Globus pallidus (tissue), 1 donor: ENCODE measurements at places on chromosomes 11 and 22.

GRCh38 chr11:106202935-106203620 is 125.6 kb downstream of the AASDHPPT start:
- no peak for DNase-seq

DNA sequence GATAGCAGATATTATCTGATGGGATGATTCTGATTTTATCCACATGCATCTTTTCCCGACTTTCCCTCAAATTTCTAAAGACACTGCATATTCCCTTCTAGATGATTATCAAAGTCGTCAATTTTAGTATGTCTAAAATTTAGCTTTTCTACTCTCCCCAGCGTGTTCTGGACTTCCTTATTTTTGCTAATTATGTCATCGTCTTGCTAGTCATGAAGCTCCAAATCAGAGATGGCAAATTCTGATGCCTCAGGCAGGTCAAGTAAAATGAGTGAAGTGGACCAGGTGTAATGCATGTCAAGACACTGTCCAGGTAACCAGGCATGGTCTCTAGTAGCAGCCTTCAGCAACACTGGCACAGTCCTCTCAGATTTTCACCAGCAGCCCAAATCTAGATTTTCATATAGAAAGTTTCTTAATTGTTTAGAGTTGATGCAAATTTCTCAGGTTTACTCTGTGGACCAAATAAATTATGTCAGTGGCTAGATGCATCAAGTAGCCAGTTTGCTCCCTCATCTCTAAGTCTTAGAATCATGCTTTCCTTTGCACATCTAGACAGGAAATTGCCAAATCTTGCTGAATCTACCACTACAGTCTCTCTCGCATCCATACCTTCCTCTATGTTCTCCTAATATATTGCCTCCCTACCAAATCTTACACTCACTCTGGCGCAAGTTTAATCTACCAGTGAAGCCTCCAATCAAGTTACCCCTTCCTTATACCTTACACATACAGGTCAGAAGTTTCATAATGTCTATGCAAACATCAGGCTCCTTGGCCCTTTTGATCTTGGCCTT is 10.6 kb downstream of the HSD17B12 start:
- no peak for DNase-seq

- no peak for DNase-seq
These were observed 23.3 kb downstream of the LRP5 start for GRCh38 chr11:68335683-68336082.

- no peak for DNase-seq
These were observed 94.0 kb downstream of the NTM start for GRCh38 chr11:131464461-131464860.

DNA sequence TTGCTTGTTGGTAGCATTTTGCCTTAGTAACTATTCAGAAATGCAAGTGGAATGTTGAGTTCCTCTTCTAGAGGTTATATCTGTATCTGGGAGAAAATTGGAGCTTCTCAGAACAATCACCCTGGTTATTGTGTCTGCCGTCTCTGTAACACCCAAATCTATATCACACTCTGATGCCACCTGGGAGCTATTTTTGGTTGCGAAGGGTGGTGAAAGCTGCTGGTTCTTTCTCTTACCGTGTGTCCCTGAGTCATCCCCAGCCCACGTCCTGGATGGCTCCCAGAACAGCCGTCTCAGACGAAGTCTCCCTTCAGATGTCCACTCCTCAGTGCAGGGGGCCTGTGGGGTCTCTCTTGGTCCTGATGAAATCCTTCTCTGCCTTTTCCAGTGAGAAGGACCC is 83.5 kb downstream of the C22orf31 start:
- DNase-seq, result no peak

DNA sequence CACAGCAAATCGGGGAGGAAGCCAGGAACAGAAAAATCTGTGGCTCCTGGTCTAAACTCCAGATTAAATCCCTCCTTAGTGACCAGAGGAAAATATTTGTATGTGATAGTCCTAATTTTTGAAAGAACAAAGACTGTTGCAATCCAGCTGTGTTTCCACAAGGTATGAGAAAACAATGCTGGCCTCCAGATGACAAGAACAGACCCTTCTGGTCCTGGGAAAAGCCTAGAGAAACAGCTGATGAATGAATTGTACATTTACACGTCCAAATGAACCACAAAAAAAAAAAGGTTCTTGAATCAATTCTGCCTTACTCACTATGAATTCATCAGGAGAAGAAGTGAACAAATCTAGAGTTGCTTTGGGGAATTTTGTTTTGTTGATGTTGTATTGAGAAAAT is 63.7 kb downstream of the ETS1 start:
- DNase-seq, result peak; percentile 25

DNA sequence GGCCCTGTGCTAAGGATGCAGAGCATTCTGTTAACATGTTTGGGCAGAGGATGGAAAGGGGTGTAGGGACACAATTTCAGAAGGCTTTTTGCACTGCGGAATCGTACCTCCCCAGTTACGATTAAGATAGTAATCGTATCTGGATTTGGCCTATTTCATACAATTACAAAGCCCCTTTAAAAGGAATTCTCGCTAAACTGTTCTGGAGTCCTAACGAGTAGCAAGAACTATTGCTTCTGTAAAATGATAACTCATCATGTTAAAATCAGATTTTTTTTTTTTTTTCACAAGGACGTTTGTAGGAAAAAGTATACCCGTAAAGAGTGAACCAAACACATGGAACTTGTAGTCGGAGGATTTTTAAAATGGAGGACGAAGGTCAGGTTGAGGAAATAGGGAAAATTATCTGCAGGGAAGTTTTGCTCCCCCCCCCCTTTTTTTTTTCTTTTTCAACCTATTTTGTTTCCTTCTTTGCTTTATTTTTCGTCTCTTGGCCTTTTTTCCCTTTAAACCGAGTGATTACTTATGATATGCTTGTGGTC is 934 bp downstream of the HSD17B12 start:
- DNase-seq, result no peak

- no peak for DNase-seq
These were observed 294.6 kb upstream of the SYN3 start for GRCh38 chr22:33352768-33353167.

DNA sequence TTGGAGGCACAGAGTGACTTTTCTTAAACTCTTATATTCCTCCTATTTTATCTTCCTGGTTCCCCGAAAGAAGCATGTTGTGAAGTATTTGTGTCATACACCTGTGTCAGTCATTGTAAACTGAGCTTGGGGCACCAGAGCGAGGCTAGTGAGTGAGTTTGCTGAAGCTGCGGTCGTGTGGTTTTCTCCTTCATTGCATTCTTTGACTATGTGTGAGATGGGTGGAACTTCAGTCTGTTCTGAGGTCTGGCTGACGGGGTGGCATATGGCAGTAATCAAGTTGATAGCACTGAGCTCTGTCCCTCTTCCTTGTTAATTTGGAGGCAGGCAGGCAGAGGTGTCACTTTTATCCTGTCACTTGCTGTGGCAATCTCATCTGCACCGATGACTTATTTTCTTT is 4.2 kb downstream of the VPS26B start:
- no peak for DNase-seq

DNA sequence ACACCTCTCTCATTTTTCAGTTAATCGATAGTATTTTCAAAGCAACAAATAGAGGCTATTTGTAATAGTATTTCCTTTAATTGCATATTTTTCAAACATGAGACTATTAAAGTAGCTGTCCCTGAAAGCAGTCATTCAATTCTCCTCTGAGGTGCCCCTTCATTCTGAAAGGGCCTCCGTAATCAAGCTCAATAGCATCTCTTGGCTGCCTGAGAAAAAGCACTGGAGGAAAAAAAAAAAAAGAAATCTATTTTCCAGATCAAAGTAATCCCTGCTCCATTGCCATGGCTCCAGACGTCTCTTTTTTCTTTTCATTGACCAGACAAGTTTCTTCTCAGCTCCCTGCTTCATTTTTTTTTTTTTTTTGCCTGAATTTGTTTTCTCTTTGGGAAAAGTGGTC is 154.5 kb upstream of the BLID start:
- no peak for DNase-seq

DNA sequence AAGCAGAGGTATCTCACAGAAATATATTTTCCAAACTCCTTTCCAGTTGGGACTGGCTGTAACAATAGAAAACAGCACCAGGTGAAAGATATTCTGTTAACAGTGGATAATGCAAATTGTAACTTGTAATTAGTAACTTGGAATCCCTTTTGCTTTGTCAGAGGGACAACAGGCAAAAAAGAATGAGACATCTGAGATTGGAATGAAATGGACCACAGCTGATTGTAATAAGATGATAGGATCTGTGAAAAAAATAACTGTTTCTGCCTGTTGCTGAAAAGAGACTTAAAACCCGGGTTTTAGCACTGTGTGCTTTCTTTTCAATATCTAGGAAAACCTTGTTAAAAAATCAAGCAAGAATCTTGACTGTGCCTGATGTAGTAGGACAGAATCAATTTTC is 655.7 kb downstream of the METTL15 start:
- DNase-seq, result no peak

- DNase-seq, result no peak
These were observed 12.9 kb upstream of the XKR3 start for GRCh38 chr22:16838073-16838472.

DNA sequence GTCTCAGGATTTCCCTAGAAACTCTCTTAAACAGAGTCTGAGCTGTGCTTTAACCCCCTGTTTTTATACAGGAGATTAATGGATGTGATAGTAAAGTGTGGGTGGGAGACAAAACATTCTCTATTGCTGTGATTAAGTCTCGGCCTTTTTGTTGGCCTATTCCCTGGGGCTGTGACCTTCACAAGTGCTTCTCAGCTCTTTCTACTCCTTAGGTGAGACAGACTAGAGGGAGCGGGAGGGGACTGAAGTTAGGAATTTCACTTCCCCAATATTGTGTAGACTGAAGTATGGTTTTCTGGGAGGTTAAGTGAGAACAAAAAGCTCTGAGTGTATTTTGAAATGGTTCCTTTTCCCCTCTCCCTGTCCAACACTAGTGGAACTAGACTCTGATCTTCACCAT is 29.8 kb upstream of the OR8B8 start:
- no peak for DNase-seq

DNA sequence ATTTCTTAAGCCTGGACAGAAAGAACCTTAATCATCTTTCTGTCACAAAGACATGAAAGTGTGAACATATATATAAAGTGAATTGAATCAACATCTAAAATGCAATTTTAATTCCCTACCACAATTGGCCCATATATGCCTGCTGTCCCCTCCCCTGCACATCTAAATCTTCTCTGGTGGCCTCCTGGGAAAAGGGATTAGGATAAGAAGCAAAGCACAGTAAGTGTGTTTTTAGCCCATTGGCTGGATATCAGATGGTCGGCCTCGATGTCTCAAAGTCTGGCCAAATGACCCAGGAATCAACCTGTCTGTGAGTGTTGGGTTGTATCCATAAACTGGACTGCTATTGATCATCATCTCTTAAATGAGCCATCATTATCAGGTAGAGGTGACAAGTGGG is 5.8 kb downstream of the MMP3 start:
- no peak for DNase-seq

GRCh38 chr22:36753120-36753802 is 22.7 kb downstream of the IFT27 start:
- no peak for DNase-seq

- no peak for DNase-seq
These were observed 119.1 kb downstream of the TBC1D22A start for GRCh38 chr22:46881373-46882118.

- no peak for DNase-seq
These were observed 14.9 kb downstream of the OR10D3 start for GRCh38 chr11:124197999-124198398.

GRCh38 chr22:27195094-27195493 is 537.7 kb downstream of the MIAT start:
- DNase-seq, result no peak

DNA sequence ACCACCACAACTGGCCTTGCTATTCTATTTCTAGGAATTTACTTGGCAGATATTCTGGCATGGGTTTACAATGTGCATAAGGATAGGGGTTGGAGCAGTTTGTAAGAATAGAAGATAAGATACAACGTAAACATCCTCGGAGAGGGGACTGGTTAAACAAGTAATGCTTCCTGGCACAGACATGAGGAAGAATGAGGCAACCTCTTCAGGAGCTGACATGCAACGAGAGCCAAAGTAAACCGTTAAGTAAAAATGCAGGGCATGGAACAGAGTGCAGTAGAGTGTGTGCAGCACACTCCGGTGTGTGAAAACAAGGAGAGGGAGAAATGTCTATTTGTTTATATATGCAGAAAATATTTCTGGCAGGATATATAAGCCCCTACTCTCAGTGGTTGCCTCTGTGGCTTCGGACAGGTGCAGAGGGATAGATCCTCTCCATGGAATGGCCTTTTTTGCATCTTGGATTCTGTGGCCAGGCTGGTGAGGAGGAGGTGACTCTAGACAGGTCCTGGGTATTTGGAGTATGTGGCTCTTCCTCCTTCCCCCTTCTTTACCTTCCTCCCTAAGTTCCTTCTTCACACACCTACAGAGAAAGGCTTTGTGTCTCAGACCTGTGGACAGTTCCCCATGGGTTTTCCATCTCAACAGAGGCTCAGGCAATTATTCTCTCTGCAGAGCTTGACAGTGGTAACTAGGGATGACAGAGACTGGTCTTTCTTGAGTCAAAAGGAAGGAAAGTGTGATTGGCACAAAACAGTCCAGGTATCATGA is 2.5 kb downstream of the RAB36 start:
- no peak for DNase-seq

DNA sequence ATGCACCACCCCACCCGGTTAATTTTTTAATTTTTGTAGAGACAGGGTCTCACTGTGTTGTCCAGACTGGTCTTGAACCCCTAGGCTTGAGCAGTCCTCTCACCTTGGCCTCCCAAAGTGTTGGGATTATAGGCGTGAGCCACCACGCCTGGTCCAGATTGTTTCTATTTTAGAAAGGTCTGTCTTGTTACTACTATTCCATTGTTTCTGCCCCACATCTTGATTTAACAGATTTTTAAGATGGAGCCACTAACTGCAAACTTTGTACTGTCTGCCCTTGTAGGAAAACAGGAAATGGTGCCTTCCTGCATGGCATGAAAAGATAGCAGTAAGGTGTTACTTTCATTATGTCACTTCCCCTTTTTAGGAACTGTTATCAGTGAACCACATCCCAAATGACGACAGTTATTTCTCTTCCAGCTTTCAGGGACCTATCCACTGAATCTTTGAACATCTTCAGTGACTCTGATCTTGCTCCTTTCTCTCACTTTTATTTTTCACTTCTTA is 23.2 kb downstream of the TAF1D start:
- DNase-seq, result no peak

DNA sequence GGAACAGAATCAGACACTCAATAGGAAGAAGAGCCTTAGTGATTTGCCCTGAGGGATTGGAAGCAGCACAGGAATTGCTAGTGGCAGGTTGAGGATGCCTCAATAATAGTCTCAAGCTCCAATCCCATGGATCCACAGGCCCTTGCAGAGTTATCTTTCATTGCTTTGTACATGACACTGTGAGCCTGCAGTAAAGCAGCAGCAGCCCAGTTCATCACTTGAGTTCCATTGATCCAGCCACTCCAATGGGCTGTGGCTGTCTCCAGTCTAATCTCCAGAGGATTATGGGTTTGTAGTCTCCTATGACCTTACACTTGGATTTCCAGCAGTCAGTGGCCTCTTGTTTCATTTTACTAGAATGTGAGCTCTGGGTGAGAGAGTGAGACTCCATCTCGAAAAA is 45.4 kb downstream of the AAMDC start:
- no peak for DNase-seq

- DNase-seq, result no peak
These were observed 855.8 kb upstream of the LRRC4C start for GRCh38 chr11:42315267-42315666.
